Thymus (tissue), 14 donors: ENCODE measurements at places on chromosomes 1 and 21. TPM values are rescaled to one million over a fixed set of nuclear protein-coding genes. Genes with fewer than 3 reads are reported as not detected.
A peak's percentile ranks its signal among the peaks of the same experiment; 100 is the strongest.

Gene USH2A
- 0.09 TPM for total RNA-seq

Gene FNDC10
- total RNA-seq, result 0.24 TPM

- DNase-seq, result peak; percentile 5
- peaks cover 11% of the 10 kb centered on the region for H3K4me1 ChIP-seq
- no peaks in the 10 kb centered on the region for H3K36me3 ChIP-seq
- H3K27me3 ChIP-seq, result peaks cover 12% of the 10 kb centered on the region
- H3K4me3 ChIP-seq, result peak overlapping the region; percentile 98
- peak overlapping the region; percentile 56 for H3K27ac ChIP-seq
These were observed 1.1 kb downstream of the AKT3 start for GRCh38 chr1:243848858-243849420.

GRCh38 chr1:172269084-172269483, 151.4 kb upstream of the C1orf105 start:
- no peak overlapping the region for H3K4me3 ChIP-seq
- H3K36me3 ChIP-seq, result no peaks in the 10 kb centered on the region
- no peaks in the 10 kb centered on the region for H3K4me1 ChIP-seq
- no peak for DNase-seq
- no peak overlapping the region for H3K27ac ChIP-seq

DNA sequence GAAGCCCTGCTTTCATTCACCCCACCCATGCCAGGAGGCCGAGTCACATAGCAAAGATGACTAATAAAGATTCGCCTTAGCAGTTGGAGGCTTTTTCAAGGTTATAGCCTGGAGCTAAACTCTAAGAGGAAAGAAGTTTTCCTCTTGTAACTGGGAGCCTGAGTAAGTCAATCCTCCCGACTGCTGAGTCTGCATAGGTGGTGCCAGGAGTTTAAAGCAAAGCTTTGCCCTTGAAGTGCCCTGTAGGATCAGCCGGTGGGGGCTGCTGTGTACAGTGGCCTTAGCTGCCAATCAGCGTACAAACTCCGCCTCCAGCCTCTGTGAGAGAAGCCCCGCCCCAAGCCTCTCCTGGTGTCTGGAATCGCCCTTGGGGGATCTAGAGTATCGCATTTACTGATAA, 147.5 kb upstream of the SPATA6 start:
- H3K4me1 ChIP-seq, result no peaks in the 10 kb centered on the region
- no peak overlapping the region for H3K27ac ChIP-seq
- H3K27me3 ChIP-seq, result peaks cover 2% of the 10 kb centered on the region
- no peak overlapping the region for H3K4me3 ChIP-seq
